ENCODE measurements at places on chromosomes 3 and 15. TPM values are rescaled to one million over a fixed set of nuclear protein-coding genes. Genes with fewer than 3 reads are reported as not detected.

GRCh38 chr15:76418352-76419140 lies 82.0 kb downstream of the ISL2 start:
- peak; percentile 9 for DNase-seq

DNA sequence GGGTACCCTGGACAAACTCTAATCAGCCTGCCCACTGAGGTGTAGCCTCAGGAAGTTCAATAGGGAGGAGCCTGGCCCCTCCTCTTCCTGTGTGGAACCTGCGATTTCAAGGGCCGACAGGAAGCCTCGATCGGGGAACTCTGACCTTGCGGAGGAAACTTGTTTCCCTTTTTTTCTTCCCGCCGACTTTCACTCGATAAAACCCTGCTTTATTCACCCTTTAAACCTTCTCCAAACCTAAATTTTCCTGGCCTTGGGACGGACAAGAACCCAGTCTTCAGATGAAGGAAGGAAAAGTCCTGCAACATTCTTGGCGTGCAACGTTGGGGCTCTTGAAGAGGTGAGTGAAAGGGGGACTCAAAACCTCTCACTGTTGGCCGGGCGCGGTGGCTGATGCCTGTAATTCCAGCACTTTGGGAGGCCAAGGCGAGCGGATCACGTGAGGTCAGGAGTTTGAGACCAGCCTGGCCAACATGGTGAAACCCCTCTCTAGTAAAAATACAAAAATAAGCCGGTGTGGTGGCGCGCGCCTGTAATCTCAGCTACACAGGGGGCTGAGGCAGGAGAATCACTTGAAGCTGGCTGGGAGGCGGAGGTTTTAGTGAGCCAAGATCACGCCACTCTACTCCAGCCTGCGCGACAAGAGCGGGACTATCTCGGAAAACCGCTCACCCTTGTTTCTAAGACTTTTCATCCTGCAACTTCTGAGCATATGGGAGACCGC lies 208.2 kb downstream of the ZNF385D start:
- DNase-seq: no peak

GRCh38 chr15:47300596-47300995 lies 416.7 kb upstream of the SEMA6D start:
- DNase-seq: no peak

DNA sequence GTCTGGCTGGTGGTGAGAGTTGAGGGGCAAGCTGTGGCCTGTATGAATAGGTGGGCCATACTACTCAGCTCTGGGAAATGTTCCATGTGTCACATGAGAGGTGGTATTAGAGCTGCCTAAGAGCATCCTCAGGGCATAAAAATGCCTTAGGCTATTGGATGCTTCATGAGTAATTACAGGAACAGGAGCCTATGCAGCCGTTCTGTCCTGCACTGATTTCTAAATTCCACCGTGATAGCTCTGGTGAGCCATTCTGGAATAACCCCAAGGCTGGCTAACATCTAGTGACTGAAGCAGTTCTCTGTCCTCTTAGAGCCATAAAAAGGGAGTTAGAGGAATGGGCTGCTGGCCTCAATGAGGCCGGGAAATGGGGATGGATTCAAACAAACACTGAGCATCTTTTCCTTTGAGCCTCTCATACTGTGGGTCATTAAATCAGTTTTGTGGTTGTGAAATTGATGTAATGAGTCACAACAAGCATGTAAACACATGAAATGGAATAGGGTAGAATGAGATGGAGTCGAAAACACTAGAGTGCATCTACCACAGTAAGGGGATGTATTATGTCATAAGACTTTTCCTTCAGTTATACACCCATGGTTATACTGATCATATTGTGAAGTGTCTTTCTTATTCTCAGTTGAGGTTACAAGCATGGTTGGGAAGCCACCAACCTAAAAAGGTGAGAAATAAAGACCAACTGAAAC lies 41.0 kb downstream of the DGKG start:
- DNase-seq: peak; percentile 98

DNA sequence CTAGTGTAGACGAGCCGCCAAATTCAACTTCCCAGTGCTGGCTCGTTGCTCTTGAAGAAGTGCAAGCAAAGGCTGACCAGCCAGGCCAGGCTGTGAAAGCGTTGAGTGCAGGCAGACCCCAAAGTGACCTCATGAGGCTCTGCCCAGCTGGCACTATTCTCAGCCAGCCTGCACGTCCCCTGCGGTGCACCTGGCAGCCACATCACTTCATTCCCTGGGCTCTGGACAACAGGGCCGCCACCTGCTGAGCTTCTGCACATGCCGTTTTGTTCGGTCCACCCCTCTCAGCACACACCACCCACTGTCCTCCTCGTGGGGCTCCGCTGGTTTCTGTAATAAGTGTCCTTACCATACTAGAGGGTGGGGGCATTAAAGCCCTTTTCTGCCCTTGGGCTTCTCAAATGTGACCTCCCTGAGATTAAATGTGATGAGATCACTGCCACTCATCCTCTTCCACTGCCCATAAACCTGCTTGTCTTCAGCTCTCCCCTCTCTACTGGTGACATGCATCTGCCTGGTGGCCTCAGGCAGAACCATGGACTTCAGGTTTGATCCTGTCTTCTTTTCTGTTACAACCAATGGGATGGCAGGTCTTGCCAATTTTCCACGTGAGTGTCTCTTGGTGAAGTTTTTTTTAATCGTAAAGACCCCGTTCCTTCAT lies 6.1 kb downstream of the RASGRF1 start:
- DNase-seq: no peak

DNA sequence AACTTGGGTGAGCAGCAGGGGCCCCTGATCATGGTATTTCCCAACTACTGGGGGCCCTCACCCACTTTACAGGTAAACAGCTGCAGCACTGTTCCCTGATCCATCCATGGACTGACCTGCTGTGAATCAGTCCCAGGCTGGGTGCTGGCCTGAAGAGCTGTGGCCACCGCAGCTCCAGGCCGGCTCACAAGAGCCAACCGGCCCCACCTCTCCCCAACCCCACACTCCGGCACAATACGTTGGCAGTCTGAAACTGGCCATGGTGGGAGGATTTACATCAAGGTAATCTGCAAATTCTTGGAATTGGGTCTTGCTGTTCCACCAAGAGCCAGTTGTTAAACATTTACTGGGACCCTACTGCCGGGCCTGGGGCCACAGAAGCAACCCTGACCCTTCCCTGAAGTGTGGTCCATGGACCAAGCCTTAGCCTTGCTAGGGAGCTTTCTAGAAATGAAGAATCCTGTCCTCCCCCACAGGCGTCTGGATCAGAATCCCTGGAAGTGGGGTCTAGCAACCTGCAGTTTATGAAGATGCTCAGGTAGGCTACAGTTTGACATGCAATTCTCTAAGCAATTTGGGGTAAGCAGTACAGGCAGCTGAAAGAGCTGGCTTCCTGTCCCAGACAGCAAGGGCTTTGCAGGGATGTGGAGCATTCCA lies 3.7 kb downstream of the SLC6A20 start:
- no peak for DNase-seq

DNA sequence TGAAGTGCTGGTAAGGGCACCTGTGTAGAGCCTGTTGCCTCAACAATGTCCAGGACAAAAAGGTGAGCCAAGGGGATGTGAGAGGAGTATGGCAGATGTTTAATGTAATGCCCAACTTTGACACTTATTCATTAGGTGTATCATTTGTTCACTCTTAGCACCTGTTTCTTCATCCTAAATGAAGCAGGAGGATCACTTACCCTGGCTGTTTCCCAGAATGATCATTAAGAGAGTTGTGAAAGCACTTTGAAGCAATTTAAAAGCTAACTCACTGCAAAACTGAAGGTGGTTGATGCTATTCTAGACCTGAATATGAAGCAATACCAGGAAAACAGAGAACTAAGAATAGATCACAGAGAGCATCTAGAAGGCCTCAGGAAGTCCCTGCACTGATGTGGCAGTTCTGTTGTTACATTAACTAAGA lies 3.4 kb upstream of the HHLA2 start:
- DNase-seq: no peak

DNA sequence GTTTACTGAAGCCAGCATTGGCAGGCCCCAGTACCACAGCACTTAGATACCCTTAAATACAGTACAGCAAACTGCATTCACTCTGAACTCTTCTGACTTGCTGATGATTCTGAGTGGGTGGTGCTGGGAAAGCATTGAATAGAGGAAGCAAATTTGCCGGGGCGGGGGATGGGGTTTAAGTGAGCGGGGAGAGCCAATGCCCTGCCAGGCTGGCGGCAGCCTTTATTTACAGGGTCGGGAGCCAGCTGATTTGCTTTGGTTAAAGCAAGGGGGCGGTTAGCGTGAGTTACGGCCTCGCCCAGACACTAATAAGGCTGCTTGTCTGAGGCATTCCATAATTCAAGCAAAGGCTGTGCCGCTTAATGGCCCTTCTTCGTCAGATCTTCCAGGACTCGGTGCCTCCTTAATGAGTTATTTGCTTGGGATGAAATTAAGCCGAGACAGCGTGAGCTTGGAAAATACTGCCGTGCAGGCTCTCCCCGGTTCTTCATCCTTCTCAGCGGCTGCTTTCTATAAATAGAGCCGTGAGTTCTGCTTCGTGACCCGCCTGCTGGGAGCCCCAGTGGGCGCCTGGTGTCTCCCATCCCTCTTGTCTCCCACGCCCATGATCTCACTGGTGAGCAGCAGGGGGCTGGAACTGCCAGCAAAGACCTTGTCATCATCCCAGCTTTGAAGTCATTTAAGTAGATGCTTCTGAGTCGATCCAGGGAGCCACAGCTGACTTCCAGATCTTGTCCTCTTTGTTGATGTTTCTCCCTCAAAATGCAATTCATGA lies 25.8 kb downstream of the SPSB4 start:
- DNase-seq: no peak

DNA sequence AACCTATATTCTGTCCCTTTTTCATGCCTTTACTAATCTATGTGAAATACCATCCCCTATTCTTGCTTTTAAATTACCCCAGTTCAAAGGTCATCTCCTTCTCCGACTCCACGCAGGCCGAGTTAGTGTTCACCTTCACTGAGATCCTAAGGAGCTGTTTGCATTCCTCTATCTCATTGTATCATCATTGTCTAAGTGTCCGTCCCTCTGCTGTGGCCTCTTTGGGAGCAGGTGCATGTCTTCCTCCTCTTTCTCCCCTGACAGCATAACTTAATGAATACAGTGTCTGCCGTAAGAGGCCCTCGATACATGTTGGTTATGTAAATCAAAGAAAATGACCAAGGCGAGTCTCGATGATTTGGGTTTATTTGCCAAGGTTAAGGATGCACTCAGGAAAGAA lies 4.9 kb upstream of the PPP1R2 start:
- no peak for DNase-seq

- DNase-seq: no peak
These were observed 195.1 kb downstream of the NTRK3 start for GRCh38 chr15:88061452-88061851.

- DNase-seq: no peak
These were observed 52.9 kb upstream of the RNU6-1 start for GRCh38 chr15:67892559-67893377.

DNA sequence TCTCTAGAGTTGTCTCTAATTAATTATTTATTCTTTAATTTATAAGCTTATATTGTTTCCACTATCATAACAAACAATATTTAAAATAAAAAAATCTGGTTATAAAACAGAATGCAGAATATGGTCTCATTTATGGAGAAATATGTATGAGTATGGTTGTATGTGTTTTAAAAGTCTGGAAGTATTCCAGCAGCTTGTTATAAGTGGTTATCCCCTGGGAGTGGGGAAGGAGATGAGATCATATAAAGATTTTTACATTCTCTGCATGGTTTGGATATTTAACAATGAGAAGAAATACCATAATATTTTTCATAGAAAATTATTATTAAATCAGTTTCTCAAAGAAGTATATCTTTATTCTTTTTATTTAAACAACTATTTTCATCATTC lies 135.4 kb upstream of the MB21D2 start:
- DNase-seq: no peak

DNA sequence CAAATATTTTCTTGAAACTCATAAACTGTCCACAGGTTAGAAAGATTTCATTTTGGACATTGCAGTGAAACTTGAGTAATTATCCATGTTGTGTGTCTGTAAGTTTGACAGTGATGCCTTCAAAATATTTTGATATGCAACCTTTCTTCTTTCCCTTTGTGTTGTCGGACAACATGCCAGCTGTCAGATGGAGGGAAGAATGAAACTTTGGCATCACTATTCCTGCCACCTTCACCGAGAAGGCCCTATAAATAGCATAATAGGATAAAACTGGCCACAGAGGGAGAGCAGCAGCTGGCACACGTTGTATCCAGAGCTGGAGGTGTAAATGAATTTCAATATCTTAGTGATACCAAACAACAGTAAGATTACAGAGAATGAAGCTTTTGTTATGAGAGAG lies 436.7 kb upstream of the CFAP20DC start:
- DNase-seq: no peak

DNA sequence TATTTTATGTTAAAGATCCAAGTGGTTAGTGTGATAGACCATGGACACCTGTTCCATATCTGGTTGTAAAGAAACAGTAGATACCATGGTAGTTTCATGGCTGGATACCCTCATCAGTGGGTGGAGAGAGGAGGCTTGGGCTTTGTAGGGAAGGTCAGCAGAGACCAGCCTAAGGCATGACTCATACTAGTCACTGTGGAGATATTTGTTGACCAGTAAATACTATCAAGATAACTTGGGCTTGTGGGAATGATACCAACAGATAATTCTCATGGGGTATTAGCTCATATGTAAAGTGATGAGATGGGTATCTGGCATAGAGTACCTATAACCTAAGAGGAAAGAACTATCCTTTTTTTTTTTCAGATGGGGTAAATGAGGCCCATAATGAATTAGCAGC lies 354.5 kb downstream of the CACNA2D3 start:
- no peak for DNase-seq

- DNase-seq: no peak
These were observed 78.8 kb upstream of the SLC6A6 start for GRCh38 chr3:14323401-14324223.

DNA sequence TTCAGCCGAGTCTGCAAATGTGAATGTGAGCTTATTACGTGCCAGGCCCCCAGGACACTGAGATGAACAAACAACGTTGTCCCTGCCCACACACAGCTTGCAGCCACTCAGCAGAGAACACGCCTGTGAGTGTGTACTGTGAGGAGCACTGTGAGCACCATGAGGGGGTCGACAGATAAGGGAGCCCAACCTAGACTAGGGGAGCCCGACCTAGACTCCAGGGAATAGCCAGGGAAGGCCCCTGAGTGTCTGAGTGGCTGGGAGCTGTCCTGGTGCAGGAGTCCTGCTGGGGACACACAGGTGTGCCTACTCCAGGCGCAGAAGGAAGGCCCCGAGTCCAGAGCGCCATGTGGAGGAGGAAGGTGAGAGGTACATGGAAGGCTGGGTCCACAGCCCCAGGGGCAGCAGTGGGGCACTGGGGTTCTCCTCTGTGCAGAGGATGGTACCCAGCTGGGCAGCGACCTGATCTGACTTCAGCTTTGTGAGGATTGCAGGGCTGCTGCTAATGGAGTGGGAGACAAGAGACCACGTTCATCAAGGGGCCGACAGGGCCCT lies 36.5 kb downstream of the MGLL start:
- no peak for DNase-seq

CCR9 gene
- not detected for polyA plus RNA-seq

RTP1 gene
- polyA plus RNA-seq: not detected

ITIH1 gene
- not detected for polyA plus RNA-seq

P4HTM gene
- 1.1 TPM for polyA plus RNA-seq

CD200R1 gene
- 0.97 TPM for polyA plus RNA-seq

RNF13 gene
- 40.7 TPM for polyA plus RNA-seq

RAD51 gene
- polyA plus RNA-seq: 6.9 TPM

LTK gene
- polyA plus RNA-seq: not detected

TMEM207 gene
- not detected for polyA plus RNA-seq

RAB5A gene
- 41.2 TPM for polyA plus RNA-seq

UPK1B gene
- 82.5 TPM for polyA plus RNA-seq

CASR gene
- not detected for polyA plus RNA-seq

FANCD2OS gene
- polyA plus RNA-seq: not detected

AMT gene
- polyA plus RNA-seq: 9.0 TPM

FBN1 gene
- polyA plus RNA-seq: 4.8 TPM

TF gene
- polyA plus RNA-seq: 0.30 TPM

GOLGA6A gene
- polyA plus RNA-seq: not detected

CNTN4 gene
- polyA plus RNA-seq: not detected

ADAMTS7 gene
- 0.24 TPM for polyA plus RNA-seq

IL5RA gene
- not detected for polyA plus RNA-seq

Data from keratinocyte (primary cell).